ENCODE measurements at places on chromosomes 5 and 9.

GRCh38 chr9:109817846-109818472, 38.0 kb downstream of the PALM2AKAP2 start:
- DNase-seq: peak; percentile 75

- DNase-seq: no peak
These were observed 148.8 kb upstream of the SGCD start for GRCh38 chr5:156178117-156178516.

DNA sequence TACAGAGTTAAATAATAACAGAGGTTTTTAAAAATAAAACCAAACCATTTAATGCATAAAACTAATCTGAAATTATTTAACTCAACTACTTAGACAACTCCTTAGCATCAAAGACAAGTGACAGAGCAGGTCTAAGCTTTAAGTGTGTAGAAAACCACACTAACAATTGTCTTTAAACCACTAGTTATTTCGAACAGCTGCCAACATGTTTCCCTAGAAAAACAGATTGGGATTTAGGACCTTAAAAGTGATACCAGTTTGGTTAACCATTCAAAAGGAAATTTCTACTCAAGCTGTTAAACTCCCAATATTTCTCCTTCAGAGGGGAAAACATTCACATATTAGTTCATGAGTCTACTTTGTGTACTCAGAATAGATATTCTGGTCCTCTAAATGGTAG, 208.7 kb downstream of the BNC2 start:
- no peak for DNase-seq

DNA sequence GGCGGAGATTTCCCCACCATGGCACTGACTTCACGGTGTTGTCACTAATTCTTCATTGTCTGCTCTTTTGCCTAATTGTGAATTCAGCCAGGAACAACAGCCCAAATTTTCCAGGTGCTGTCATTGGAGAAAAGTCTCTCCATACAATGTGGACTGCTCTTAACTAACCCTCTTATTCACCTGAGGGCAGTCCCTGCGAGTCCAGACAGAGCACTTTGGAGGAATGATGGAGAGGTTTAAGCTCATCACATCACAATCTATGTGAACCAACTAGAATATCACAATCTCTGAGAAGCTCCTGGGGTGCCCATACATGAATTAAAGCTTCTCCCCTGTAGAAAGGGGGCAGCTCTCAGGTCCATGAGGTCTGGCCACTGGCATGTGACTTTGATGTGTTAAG, 56.4 kb downstream of the MTX3 start:
- no peak for DNase-seq

DNA sequence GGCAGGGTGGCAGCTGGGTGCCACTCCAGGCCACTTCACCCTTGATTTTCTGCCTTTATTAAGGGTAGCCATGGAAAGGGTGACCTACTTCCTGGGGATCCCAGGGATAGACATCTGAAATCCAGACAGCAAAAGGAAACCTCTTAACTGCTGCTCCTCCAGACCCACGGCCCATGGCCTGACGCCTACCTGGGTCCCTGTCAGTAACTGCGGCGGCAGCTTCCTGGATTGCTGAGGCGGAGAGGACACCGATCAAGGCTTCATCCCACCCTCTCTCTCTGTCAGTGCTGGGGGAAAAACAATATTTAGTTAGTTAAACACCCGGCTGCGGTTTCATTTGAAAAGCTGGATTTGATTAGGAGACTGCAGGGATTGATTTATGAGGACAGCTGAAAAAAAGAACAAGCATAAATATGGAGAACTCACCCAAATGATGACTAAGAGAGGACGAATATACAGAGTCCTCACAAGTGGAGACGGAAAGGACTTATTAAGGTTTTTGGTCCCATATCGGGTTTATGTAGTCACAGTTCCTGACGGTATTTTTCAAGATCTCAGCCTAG, 158.7 kb upstream of the KLF4 start:
- DNase-seq: no peak

GRCh38 chr9:68923480-68923879, 90.4 kb downstream of the PRKACG start:
- DNase-seq: no peak

DNA sequence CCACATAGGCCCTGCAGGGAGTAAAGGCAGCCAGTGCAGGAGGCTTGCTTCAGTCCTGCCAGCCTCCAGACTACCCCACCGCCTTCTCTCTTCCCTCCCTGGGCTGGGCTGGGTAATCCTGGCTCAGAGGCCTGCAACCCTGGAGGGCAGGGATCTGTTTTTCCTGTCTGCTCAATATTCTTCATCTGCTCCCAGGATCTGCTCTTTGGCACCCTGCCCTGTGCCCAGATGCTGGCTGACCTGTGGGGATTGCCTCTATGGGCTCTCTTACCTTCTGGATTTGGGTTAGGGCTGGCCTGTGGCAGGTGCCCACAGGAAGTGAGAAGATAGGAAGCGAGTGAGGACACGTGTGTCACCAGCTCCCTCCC, 7.3 kb upstream of the ANGPTL2 start:
- no peak for DNase-seq

DNA sequence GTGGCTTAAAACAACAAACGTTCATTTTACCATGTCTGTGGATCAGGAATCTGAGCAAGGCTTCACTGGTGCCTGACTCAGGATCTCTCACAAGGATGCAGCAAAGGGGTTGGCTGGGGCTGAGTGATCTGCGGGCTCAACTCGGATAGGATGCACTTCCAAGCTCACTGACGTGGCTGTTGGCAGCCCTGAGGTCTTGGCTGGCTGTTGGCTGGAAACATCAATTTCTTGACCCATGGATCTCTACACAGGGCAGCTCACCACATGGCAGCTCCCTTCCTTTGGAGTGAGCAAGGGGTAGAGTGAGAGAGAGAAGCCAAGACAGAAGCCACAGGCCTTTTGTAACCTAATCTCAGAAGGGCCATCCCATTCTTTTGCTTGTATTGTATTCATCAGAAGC, 202.1 kb downstream of the NXNL2 start:
- no peak for DNase-seq

DNA sequence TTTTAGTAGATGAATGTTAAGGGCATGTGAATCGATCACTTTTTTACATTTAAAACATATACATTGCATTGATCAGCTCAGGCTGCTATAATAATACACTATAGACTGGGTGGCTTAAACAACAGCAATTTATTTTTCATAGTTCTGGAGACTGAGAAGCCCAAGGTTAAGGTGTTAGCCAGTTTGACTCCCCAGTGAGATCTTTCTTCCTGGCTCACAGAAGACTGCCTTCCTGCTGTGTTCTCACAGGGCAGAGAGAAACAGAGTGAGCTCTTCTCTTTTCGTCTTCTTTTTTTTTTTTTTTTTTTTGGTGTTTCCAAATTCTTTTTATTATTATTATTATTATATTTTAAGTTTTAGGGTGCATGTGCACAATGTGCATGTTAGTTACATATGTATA, 56.4 kb downstream of the SPEF2 start:
- no peak for DNase-seq

DNA sequence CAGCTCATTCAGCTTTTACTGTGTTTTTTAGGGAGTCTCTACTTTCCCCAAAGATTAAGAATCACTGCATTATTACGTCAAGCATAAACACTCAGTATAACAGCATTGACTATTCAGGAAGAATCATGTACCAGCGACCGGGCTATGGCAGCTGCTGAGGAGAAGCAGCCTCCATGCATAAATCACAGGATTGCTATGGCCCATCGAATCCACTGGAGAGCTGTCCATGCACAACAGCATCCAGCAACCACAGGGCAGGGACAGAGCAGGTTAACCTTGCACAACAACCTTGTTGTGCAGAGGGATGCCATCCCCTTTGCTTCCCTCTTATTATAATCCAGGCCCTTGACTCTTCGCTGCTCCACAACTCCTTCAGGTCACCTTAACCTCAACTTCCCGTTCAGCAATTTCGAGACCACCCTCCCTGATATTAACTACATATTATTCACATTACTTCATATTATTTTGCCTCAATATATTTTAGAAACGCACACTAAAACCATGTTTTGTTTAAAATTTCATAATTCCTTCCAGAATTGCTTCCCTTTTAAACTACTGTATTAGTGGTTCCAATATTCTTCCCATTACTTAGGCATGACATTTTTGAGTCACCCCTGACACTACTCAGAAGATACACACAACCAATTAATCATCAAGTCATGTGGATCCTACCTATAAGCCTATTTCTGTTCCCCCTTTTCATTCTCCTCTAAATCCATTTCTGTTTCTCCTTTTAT, 991 bp downstream of the IARS1 start:
- DNase-seq: no peak

DNA sequence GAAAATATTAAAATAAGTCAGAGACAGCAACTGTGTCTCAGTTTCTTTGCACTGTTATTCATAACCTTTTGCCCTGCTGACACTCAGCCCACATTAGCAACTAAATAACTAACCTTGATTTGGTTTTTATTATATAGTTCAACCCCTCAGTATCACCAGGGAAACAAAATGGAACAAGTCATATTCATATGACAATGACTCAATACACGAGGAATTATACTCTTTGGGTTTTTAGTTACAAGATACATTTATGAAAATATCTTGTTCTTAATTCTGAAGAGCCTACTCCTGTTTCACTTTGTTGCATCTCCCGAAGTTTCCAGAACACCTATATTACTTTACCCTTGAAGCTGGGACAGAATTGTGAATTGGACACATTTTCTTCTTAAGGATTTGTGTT, 845.4 kb downstream of the EFNA5 start:
- no peak for DNase-seq

DNA sequence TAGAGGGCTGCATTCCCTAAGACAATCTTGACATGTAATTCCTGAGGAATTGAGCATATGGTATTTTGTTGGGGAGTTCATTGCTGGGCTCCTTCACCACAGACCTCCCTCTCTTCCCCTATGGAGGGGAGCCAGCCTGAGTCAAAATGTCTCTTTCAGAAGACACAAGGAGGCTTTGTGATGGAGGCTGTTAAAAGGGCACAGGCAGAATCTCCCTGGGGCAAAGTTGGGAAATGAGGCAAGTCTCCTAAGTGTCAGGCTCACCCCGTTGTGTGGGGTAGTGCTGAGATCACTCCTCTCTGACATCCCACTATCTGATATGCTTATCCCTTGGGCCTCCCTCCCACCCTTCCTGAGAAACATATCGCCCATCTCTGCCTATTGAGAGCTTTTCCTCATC, 30.6 kb downstream of the GFRA3 start:
- DNase-seq: no peak

- DNase-seq: no peak
These were observed 1220.9 kb upstream of the CDH6 start for GRCh38 chr5:29972597-29972996.
